ENCODE measurements at places on chromosomes 13 and 19.

DNA sequence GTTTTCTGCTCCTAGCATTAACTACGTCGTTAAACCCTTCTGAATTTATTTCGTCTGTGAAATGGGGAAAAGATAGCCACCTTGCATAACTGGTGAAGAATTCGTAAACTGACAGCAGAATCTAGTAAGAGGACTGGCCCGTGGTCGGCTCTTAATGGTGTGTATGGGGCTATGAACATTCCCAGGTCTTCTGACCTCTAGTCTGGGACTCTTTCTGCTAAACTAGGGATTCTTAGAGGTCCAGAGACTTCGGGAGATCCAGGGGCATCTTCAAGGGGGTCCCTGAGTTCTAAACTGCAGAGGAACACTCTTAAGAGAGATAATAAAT is 231.1 kb upstream of the SERP2 start:
- no peak for DNase-seq

DNA sequence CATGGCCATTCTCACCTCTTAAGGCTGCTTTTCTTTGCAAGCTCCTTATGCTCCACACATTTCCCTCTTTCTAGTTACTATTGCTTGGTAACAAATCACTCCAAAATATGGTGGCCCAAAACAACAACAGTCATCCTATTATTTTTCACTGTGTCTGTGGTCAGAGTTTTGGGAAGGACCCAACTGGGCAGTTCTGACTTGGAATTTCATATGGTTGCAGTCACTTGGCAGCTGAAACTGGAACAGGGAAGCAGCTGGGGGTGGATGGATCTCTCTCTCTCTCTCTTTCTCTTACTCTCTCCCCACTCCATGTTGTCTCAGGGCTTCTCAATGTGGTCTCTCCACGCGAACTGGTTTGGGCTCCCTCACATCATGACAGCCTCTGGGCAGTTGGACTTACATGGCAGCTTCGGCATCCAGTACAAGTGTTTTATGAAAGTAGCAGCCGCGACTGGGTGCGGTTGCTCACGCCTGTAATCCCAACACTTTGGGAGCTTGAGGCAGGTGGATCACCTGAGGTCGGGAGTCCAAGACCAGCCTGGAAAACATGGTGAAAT is 39.6 kb downstream of the NUMBL start:
- no peak for DNase-seq

DNA sequence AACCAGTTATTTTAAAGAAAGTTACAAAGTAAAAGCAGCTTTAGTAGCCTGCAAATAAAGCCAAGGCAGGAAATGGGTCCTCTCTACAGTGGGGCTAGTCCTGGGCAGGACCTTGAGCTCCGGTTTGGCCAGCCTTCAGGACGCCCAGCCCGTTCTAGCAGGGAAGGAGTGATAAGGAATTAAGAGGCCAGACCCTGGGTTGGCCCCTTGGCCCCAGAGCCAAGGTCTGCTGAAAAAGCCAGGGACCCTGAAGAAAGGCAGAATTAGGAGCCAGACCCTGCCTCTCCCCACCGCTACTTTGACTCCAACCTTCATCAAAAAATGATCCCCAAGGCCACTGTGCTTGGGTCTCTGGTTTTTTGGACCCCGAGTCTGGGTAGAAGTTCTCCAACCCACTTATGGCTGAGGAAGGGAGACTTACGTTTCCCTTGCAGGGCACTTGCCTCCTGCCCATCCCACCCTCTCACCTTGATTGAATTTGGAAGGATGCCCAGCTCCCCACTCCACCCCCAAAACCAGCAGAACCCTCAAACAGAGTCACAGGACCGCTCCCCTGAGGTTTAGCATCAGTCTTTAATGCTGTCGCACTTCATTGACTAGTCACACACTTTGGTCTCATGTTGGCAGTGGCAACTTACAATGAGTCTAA is 3.9 kb downstream of the DNAJB1 start:
- DNase-seq, result no peak

GRCh38 chr13:27139565-27139964 is 32.0 kb downstream of the USP12 start:
- no peak for DNase-seq

- DNase-seq, result no peak
These were observed 563.1 kb downstream of the EFNB2 start for GRCh38 chr13:105972306-105972721.

- no peak for DNase-seq
These were observed 33.8 kb downstream of the ZNF44 start for GRCh38 chr19:12260861-12261260.

All from SK-N-MC (cell line).